ENCODE measurements at places on chromosomes 6 and 20.

GRCh38 chr6:36120539-36120938 is 9.8 kb upstream of the MAPK13 start:
- no peak for DNase-seq

DNA sequence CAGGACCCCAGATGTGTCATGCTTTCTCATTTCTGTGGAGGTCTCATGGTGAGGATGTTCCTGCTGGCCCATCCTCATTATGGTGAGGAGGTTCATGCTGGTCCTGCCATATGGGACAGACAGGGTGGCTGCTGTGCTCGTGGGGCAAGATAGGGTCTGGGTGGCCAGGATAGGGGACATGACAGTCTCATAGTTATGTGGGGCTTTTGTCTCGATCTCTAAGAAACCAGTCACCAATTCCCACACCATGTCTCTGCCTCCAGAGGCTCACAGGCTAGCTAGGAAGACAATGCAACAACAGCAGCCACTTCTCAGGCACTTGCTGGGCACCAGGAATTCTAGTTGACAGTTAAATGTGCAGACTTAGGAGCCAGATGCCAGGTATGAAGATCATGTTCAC is 4.2 kb upstream of the MAPK13 start:
- no peak for DNase-seq

GRCh38 chr6:119669221-119669620 is 319.7 kb upstream of the MAN1A1 start:
- DNase-seq: no peak

GRCh38 chr6:88671624-88672023 is 291.8 kb downstream of the RNGTT start:
- DNase-seq: no peak

DNA sequence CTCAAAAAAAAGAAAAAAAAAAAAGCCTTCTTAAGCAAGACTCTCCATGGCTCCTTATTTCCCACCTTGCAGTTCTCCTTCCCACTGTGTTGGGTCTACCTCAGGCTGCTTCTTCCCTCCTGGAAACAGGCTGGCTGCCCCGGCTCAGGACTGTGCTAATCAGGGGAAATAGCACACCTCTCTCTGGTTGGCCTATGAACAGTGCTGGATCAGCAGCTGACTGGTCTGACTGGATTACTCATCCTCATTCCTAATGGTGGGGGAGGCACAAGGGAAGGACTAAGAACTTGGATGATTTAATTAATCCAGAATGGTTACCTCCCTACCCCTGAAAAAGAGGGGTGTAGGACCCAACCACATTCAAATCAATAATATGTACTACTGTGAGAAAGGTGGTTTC is 3.9 kb upstream of the SRSF3 start:
- DNase-seq: no peak
